ENCODE measurements at places on chromosomes 2 and 18.

- no peak for DNase-seq
These were observed 6.6 kb upstream of the RPL37A start for GRCh38 chr2:216491793-216492596.

- no peak for DNase-seq
These were observed 185.0 kb downstream of the DOK6 start for GRCh38 chr18:69585696-69586095.

GRCh38 chr18:10558243-10558966, 32.6 kb downstream of the NAPG start:
- no peak for DNase-seq

DNA sequence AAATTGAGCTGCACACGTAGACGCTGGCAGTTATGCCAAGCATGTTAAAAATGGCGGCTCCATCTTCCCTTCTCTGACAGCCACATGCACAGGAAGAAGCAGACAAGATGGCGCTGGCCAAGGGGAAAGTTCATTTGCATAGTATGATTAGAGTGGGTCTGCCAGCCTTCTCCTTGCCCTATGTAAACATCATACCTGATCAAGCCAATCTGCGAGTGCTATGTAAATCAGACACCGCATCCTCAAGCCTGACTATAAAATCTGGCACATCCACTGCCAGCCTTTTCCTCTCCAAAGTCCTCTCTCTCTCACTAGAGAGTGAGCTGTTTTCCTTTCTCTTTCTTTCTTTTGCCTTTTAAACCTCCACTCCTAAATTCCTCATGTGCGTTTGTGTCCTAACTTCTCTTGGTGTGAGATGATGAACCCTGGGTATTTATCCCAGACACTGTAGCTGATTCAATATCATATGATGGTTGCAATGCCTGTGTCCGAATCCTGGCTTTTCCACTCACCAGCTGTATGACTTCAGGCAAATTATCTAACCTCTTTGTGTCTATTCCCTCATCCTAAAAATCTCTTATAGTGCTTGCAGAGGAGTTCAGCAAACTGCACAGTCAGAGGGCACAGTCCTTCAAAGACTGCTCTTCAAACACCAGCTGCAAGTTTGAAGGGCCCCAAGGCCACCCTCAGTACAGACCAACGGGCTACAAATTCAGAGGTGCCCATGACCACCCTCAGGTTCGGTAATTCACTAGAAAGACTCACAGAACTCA, 39.3 kb upstream of the ITSN2 start:
- no peak for DNase-seq

DNA sequence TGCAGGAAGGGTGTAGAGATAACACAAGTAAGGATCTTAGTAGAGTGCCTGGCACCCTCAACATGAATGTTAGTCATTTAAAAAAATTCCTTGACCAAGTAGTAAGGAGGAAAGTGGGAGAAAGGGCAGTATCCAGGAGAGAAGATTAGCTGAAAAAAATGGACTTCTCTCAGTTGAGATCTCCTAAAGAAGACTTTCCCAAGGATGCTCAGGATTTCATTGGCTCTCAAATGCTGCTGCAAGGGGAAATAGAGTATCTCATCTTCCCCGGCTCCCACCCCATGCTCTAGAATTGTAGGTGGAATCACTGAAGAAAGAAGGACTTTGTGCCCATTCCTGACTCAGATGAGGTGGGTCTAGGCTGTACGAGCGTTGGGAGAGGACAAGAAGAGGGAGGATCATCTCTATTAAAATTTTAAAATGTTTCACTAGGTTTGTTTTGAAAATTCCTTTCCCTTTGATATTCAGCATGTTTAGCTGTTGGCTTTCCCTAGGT, 231.1 kb downstream of the MYCN start:
- no peak for DNase-seq

GRCh38 chr2:173568054-173568453, 213.4 kb downstream of the CDCA7 start:
- no peak for DNase-seq

DNA sequence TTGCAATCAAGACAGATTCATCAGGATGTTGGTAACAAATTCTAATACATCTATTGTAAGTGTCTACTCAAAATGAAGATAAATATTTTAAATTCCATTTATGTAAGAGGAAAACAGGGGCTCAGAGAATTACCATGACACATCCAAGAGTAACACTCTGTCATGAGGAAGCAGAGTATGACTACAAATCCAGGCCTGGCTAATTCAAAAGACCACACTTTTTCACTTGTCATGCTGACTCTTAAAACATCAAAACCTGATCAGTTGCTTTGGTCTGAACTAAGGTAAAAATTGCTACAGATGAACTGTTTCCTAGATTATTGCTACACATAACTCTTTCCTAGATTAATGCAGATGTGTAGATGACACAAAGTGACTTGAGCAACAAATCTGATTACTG, 880.6 kb downstream of the TSN start:
- no peak for DNase-seq

- DNase-seq, result peak; percentile 19
These were observed 32.2 kb downstream of the PLEKHA3 start for GRCh38 chr2:178512484-178512883.

- DNase-seq, result peak; percentile 78
These were observed 83.3 kb upstream of the ID2 start for GRCh38 chr2:8598295-8599165.

GRCh38 chr18:28757466-28758008, 580.6 kb upstream of the CDH2 start:
- no peak for DNase-seq

DNA sequence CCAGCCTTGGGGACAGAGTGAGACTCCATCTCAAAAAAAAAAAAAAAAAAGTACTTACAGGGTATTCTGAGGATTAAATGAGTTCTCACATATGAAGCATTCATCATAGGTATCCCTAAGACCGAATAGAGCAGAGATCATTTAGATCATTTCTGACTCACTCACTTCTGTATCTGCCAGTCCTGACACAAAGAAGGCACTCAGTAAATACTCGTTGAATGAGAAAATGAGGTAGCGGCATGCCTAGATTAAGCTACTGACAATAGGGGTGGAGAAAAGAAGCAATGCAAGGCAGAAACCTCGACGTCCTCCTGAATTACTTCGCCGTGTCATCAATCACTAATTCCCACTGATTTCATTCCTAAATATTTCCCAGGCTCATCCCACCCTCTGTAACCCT, 103.8 kb downstream of the GREB1L start:
- no peak for DNase-seq

- DNase-seq, result no peak
These were observed 42.7 kb upstream of the EVA1A start for GRCh38 chr2:75603477-75603876.

- DNase-seq, result no peak
These were observed 58.6 kb downstream of the NCK2 start for GRCh38 chr2:105803337-105803736.

DNA sequence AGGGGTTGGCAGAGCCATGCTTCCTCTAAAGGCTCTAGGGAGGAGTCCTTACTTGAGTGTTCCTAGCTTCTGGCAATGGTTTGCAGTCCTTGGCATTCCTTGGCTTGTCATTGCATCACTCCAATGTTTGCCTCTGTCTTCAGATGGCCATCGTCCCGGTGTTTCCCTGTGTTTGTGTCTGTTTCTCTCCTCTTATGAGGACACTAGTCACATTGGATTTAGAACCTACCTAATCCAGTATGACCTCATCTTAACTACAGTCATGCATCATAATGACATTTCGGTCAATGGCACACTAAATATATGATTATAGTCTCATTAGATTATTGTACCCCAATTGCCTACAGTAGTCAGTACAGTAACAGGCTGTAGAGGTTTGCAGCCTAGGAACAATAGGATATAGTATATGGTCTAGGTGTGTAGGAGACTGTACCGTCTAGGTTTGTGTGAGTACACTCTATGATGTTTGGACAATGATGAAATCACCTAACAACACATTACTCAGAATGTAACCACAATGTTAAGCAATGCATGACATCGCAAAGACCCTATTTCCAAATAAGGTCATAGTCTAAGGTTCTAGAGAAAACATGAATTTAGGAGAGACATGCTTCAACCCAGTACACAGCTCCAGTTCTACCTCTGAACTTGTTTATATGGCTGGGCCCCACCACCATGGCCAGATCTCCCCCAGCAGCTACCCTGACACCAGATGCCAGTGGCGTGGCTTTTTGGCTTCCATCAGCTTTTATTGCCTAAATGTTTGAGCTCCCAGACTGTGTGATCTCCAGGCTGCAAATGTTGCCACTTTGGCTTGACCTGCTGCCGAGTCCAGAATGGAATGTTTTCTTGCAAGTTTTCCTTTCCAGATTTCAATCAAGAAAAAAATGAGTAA, 22.1 kb downstream of the SRD5A2 start:
- DNase-seq, result no peak
